Stimulated activated CD4-positive, alpha-beta T cell treated with anti-CD3 and anti-CD28 coated beads, Interleukin-1b, Interleukin-23, amount 100 ng/mL, for 24 hours (primary cell): ENCODE measurements at places on chromosomes 11 and 22.

DNA sequence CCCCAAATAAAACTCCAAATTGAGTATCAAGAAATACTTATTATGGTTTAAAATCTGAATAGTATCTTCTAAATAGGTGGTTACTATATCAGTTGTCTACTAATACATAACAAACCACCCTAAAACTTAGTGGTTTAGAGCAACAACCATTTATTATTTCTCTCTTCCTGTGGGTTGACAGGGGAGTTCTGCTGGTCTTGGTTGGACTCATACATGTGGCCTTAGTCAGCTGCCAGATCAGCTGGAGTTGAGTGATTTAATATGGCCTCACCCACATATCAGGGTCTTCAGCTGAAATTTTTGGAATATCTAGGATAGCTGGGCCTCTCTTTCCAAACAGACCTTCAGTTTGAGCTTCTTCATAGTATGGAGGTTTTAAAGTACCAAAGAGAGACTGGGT, 34.5 kb downstream of the C11orf65 start:
- DNase-seq = no peak

DNA sequence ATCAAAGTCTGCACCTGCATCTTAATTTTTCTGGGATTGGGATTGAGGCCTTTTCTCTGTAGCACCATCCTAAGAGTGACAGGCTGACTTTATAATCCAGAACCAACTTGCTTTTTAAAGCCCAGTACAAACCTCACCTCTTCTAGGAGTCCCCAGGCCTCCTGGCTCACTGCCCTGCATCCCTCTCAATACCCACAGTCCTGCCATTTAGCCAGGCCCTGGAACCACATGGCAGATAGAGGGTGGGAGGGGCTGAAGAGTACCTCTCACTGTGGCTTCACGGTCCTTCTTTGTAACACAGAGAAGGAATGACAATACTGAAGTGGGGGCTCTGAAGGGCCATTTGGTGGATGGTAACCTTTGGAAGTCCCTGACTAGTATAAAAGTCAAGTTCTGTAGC, 63.5 kb upstream of the PHOX2A start:
- DNase-seq = no peak

DNA sequence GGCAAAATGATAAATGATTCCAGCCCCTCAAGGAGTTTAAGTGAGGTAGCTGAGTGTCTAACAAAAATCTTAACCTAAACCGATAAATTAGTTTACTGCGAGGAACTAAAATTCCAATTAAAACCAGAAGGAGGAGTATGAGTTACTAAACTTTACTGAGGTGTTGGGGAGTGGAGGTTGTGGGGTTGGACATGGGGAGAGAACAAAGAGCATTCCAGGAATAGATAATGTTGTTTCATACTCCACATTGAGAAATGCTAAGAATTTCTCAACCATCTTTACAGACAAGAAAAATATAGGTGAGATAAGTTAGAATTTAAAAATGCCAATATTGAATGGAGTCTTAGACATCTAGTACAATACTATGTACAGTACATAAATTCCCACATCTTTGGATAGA, 488.6 kb downstream of the METTL15 start:
- no peak for DNase-seq

- DNase-seq = no peak
These were observed 62.3 kb downstream of the PPFIBP2 start for GRCh38 chr11:7575841-7576725.

GRCh38 chr11:32105871-32106560, 15.1 kb downstream of the RCN1 start:
- no peak for DNase-seq

DNA sequence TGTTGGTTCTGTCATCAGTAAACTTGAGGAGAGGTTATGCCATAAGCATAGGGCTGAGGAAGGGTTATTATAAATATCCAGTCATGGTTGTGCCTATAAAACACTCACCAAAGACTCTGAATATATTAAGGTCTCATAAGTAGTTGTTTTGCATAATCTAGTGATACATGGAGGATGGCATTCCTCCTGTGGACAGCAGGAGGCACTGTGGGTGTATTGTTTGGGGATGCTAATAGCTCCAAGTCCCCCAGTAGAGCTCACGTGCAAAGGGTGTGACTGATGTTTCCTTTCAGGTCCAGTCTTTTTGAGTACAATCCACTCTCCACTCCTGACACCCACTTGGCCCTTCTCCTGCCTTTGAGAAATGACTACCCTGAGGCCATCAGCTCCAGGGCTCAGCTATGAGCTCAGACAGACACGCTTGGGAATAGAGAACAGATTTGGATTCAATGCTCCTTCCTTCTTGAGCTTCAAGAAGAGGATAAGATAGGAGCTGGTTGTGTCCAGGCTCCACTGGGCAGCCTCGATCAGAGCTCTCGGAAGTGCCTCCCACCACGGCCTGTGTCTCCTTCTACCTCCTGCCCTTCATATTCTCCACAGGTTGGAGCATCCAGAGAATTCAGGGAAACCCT, 85.2 kb upstream of the IGLL5 start:
- no peak for DNase-seq

GRCh38 chr11:6855971-6856541, 6.8 kb upstream of the OR10A2 start:
- no peak for DNase-seq

DNA sequence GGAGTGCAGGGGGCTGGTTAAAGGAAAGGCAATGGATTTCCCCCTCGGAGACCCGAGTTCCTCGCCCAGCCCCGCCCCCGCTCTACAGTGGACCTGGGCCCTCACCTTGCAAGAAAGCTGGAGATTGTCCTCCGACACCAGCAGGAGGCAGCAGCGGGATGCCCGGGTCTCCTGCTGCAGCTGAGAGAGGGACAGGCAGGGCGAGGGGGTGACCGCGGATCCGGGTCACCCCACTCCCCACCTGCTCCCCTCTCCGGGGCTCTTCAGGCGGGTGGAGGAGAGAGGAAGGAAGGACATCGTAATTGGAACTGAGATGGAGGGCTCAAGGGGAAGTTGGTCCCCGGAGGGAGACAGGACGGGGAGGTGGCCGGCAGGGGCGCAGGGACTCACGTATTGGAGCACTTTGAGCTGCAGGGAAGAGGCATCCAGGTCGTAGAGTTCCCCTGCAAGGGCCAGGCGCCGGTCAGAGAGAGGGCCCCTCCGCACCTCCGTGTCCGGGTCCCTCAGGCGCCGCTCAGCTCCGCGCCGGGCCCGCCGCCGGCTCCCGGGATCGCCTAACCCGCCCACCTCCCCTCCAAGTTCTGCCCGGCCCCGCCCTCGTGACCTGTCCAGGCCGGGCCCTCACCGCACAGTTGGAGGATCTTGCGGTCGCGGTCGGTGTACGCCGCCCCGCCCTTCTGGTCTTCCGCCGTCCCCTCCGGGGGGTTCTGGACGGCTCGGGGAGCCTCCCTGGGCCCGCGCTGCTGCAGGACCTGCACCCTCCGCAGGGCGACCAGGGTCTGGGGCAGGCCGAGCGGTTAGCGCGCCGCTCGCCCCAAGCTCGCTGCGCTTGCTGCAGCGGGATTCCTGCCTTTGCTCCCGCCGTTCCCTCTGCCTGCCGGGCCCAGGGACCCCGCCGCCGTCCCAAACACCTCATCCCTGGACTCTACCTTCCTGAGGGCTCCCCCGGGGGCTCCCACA, 84.1 kb downstream of the PDE2A start:
- no peak for DNase-seq

DNA sequence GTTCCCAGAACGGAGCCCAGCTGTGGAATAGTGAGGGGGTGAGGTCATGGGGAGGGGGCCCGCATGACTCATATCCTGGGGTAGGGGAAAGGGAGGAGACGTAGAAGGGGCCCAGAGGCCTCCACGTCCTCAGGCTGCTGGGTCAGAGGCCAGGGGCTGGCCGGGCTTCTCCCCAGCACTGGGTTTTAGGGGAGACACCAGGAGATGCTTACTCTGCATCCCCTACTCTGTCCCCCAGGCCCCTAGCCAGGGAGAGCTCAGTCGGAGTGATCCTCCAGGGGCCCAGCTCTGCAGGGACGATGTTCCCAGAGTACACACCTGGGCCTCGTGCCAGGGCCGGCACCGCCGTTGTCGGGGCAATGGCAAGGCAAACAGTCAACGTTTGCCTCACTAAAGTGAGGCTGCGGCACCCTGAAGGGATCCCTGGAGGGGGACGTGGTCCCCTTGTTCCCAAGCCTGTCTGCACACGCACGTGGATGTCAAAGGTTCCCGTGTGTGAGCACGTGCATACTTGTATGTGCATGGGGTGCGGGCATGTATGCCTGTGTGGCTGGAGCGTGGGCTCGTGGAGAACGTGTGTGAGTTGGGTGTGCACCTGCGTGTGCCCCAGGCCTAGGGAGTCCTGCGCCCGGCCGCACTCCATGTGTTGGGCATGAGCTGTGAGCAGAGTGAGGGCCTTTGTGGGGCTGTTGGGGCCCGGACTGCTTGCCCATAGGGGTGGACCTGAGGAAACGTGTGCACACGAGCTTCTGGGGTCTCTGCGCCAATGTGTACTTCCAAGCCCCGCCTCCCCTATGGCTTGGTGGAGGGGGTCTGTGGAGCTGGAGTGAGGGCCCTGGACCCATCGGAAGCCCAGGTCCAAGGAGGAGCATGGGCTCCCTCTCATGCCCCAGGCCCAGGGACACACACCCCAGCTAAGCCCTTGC, 14.2 kb downstream of the PRR33 start:
- DNase-seq = no peak

GRCh38 chr11:131302836-131303235, 67.6 kb upstream of the NTM start:
- no peak for DNase-seq

DNA sequence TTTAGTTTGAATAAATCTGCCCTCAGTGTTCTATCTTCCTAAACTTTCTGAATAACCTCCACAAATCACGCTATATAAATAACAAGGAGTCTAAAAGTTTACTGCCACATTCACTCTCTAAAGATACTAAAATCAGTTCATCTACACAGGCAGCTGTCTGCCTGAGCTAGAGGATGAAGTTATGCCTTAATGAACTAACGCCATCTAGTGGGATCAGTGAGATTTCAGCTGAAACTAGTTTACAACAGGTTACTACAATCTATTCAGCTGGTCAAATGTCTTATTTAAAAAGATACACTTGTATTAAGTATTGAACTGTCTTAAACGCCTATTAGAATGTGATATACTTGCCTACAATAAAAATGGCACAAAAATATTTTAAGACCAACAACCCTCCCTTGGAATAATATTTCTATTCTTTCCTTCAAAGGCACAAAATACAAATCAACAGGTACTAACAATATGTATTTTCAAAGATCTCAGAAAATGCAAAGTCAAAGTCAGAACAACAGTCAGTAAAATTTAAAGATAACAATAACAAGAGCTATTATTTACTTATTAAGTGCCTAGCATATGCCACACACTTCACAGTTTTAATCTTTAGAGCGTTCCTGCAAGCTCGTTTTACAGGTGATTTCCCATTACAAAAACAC, 84.1 kb downstream of the LARGE2 start:
- no peak for DNase-seq
